ENCODE measurements at places on chromosomes 4 and X.

- ATAC-seq = no peak
Observed at GRCh38 chrX:48472851-48473703, 2.9 kb upstream of the FTSJ1 start.

- no peak for ATAC-seq
Observed at GRCh38 chrX:31012509-31013025, 59.3 kb downstream of the FTHL17 start.

GRCh38 chr4:123817025-123817688, 420.6 kb downstream of the SPRY1 start:
- no peak for ATAC-seq

DNA sequence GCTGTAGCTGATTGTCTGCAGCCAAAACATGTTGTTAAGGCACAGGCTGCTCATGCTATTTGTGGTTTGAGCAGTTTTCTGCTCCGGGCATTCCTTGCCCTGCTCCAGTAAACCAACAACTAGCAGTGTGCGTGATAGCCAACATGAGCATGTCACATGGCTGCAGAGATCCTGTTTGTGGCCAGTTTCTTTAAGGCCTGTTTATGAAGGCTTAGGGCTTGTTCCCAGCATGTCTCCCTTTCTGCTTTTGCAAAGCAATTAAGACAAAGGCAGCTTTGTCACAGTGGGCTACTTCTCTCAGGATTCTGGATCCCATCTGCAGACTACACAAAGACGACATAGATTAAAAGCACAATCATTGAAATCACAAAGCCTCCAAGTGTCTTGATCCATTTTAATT, 160.5 kb downstream of the ZNF518B start:
- ATAC-seq = no peak

DNA sequence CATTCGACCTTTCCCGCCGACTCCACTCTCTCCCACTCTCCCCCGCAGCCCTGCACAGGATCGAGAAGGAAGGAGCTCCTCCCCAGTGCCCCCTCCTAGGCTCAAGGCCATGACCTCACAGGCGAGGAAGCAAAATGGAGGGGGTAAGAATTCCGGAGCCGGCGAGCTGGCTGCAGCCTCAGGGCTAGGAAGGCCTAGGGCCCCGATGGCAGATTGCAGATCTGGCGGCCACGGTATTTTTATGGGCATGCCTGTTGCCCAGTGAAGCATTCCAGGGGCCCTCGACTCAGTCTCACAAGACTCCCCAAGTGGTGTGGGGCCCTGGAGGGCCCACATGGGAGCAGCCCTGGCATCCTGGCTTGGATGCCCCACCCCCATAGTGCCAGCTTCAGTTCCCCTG, 942 bp upstream of the L1CAM start:
- ATAC-seq = no peak

- ATAC-seq = no peak
Observed at GRCh38 chrX:75603833-75604232, 81.0 kb upstream of the ZDHHC15 start.

- no peak for ATAC-seq
Observed at GRCh38 chr4:137359691-137360315, 172.5 kb downstream of the PCDH18 start.

- ATAC-seq = no peak
Observed at GRCh38 chr4:52098618-52099017, 47.5 kb downstream of the SPATA18 start.

GRCh38 chrX:82945332-82945731, 562.8 kb upstream of the POU3F4 start:
- ATAC-seq = no peak
